ENCODE measurements at places on chromosomes 12 and 14. TPM values are rescaled to one million over a fixed set of nuclear protein-coding genes. Genes with fewer than 3 reads are reported as not detected.

ACOT4 gene
- total RNA-seq: 3.9 TPM

CFL2 gene
- 88.4 TPM for total RNA-seq

SUOX gene
- 33.9 TPM for total RNA-seq

SLCO1B1 gene
- total RNA-seq: not detected

EFS gene
- total RNA-seq: 0.23 TPM

GNG2 gene
- 6.8 TPM for total RNA-seq

TSPAN9 gene
- 5.1 TPM for total RNA-seq

KCNC2 gene
- total RNA-seq: not detected

GPR65 gene
- not detected for total RNA-seq

EEF1AKMT3 gene
- 9.3 TPM for total RNA-seq

PAH gene
- not detected for total RNA-seq

KRT71 gene
- not detected for total RNA-seq

GZMH gene
- total RNA-seq: not detected

PUS1 gene
- total RNA-seq: 74.0 TPM

ACSM4 gene
- not detected for total RNA-seq

NUP37 gene
- 81.6 TPM for total RNA-seq

TFCP2 gene
- total RNA-seq: 23.2 TPM

TMCC3 gene
- 6.5 TPM for total RNA-seq

OR10A7 gene
- not detected for total RNA-seq

DACT1 gene
- 0.40 TPM for total RNA-seq

UTP20 gene
- 31.3 TPM for total RNA-seq

LRFN5 gene
- total RNA-seq: not detected

MUCL1 gene
- total RNA-seq: not detected

SETD1B gene
- 13.0 TPM for total RNA-seq

SLC7A7 gene
- total RNA-seq: not detected

POU6F1 gene
- 0.17 TPM for total RNA-seq

GLIPR1L2 gene
- total RNA-seq: not detected
